SHP77 treated with DMSO at 0.1 percent for 48 hours (cell line): ENCODE measurements at places on chromosomes 7 and 10.
A peak's percentile ranks its signal among the peaks of the same experiment; 100 is the strongest.

DNA sequence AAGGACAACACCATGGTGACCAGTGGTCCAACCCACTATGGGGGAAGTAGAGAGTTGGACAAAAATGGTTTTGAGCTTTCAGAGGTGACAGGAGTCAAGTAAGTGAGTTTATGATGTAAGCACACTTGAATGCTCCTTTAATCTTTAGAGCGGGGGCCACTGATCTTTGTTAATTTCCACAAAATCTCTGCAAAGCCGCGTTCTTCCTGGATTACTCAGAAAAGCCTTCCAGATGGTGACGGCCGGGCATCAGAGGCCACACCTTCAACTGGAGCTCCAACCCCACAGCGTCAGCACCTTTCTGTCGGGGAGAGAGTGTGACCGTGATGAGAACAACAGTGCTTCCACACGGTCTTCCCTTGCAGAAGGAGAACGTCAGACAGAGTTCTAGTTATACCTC, 35.2 kb upstream of the KLF6 start:
- no peak for DNase-seq

GRCh38 chr7:100401811-100402210, 26.7 kb downstream of the ZCWPW1 start:
- DNase-seq = no peak

- DNase-seq = no peak
Observed at GRCh38 chr10:80459047-80459865, 5.1 kb downstream of the TSPAN14 start.

DNA sequence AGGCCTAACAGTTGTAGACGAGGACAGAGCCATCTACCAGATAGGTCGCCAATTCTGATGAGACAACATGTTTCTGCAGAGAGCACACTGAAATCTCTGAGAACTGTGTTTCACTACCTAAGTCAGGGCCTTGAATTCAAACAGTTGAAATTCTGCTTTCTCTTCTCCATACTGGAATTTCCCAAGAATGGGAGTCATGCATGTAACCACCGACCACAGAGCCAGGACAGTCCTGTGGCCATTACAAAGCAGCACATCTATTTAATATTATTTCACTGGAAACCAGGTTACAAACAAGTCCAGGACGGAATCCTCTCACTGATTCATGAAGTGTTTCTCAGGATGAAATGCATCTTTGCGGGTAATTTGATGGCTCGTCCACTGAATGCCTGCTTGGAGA, 62.0 kb upstream of the ST8SIA6 start:
- DNase-seq = no peak

DNA sequence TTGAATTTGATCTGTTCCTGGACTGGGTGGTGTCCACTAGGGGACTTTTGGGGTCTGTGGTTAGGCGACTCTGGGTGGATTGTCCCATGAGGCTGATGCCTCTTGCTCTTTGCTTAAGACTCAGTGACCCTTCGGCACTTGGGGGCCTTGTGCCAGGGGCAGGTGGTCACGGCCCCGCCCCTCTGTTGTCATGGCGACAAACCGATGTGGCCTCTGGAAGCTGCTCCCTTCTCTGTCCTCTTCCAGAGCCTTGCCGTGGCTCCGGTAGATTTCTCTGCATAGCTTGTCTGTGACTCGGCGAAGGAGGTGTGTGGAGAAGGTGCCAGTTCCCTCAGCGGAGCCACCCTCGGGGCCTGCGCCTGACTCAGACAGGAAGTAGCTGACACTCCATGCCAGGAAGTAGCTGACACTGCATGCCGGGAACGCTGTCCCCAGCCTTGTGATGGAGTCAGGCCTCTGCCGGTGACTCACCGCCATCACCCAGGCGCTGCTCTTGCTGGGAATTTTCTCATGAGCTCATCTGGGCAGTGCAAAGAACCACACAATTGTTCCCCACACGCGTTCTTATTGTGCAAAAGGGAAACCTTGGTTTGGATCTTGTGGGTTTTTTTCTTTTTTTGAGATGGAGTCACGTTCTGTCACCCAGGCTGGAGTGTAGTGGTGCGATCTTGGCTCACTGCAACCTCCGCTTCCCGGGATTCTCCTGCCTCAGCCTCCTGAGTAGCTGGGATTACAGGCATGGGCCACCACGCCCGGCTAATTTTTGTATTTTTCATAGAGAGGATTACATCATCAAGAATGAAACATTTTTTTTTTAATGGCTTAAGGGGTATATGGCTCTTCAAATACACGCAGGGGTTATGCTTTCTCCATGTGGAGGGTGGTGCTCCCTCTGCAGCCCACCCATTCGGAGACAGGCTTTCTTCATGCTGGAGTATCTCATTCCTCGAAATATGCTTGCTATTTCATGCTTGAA, 72.6 kb downstream of the PFKFB3 start:
- DNase-seq = no peak

DNA sequence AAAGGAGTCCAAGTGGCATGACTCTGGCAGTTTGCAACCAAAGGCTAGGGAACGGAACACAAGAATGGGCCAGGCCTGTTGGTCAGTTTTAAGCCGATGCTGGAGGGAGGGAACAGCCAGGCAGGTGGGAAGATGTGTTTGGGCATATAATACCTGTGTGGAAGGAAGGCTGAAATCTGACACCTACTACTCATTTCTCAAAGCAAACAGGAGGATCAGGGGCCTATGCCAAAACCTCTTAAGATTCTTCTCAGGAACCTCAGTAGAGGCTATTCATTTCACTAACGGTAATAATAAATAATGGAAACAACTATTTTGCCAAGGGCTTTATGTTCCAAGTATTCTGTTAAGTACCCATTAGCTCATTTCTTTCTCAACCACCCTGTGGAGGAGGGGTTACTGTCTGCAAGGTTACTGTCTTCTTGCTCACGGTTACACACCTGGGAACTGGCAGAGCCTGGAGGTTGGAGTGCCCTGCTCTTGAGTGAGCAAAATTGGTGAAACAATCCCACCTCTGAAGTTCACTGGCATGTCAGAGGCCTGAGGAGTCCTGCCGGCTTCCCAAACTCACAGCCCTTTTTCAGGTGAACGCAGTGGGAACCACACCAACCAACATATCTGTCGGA, 35.5 kb downstream of the GOT1 start:
- DNase-seq = no peak

- DNase-seq = no peak
Observed at GRCh38 chr7:131879424-131879823, 323.0 kb upstream of the PODXL start.

GRCh38 chr10:31761156-31761555, 167.5 kb downstream of the ARHGAP12 start:
- DNase-seq = no peak

GRCh38 chr10:94214481-94214893, 148.3 kb downstream of the NOC3L start:
- DNase-seq = no peak

GRCh38 chr7:6202117-6202516, 70.3 kb downstream of the CYTH3 start:
- no peak for DNase-seq

DNA sequence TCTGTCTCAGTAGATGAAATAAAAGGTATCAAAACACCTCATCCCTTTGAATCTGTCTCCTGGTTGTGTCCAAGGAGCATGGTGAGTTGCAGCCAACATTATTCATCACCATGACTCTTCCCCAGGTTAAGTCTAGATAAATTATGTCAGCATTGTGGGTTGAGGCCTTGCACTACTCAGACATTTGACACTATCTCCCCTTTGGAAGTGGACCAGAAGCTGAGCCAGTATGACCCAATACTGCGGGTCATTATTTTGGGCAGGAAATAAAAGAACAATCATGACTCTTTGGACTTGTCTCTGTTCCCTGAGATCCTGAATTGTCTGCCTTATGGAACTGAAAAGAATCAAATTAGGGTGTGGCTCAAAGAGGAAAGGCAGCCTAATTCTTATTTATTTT, 168.2 kb upstream of the FAM171A1 start:
- no peak for DNase-seq

- DNase-seq = peak; percentile 62
Observed at GRCh38 chr7:106112118-106112971, at the start of gene SYPL1. Gene SYPL1, minus strand, starts transcription at chr7:106112312. Its CDS starts 104 bp downstream, at chr7:106112208.

GRCh38 chr10:71534568-71535194, 138.0 kb downstream of the CDH23 start:
- DNase-seq = no peak

DNA sequence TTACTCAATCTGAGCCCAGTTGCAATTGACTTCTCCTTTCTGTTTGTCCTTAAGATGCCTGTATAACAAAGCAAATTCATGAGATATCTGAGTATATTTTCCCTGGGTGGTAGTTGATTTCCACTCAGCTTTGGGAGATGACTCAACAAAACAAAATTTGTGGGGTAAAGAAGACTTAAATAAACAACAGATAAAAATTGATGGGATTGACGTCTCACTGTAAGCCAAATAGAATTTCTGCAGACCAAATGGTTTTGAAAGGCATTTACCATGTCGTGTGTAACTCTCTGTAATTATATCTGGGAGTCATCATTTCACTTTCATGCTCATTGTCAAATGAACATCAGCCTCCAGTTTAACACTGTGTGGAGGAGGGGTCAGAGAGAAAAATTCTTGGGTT, 255.4 kb upstream of the MYO3A start:
- DNase-seq = no peak

- DNase-seq = no peak
Observed at GRCh38 chr7:22584179-22584578, 84.2 kb upstream of the STEAP1B start.

- DNase-seq = no peak
Observed at GRCh38 chr10:101686133-101686925, 8.6 kb downstream of the FBXW4 start.

GRCh38 chr10:99619090-99619800, 994 bp downstream of the SLC25A28 start:
- DNase-seq = no peak

DNA sequence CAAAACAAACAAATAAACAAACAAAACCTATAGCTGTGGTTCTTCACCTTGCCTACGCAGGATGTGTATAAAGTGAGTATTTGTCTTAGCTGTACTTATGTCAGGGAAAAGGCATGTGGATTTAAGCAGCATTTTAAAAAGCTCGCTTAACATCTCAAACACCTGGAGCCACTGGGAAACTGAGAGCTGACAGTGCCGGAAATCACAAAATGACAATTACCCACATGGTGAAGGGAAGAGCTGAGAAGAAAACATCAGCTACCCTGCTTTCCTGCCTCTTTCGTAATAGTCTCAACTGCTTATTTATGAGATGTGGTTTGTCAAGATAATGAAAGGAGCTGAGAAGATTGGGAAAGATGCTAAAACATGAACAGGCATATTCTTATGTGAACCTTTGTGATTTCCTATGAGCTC, 31.1 kb upstream of the MSMB start:
- DNase-seq = no peak

DNA sequence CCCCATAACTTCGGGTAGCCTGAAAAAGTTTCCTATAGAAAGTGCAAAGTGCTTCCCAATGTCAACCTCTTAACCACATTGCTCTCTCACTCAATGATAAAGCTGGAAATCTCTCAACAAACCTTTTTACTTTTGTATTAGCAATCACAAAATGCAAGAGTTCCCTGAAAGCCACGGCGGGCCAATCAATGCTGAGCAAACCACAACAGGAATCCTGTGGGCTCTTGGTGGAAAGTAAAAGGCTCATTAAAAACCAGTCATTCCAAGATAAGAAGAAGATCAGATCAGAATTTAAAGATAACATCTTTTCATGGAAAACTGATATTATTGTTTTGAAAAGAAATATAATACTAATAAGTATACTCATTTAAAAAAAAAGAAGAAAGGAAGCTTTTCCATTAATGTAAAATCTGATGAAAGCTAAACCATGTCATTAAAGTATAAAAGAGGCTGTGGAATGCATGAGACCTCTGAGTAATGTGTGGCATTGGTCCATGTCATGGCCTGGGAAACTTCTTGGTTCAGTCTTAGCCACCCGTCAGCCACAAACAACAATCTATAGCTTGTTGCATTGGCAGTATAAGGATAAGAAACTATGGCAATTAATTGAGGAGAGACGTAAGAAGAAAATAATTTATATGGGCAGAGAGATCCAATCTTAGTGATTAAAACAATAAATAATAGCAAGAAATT, 1066.1 kb upstream of the SORCS1 start:
- no peak for DNase-seq

- no peak for DNase-seq
Observed at GRCh38 chr10:124686707-124687376, 57.3 kb downstream of the FAM53B start.

GRCh38 chr7:154791611-154792010, 211.3 kb downstream of the PAXIP1 start:
- DNase-seq = no peak

DNA sequence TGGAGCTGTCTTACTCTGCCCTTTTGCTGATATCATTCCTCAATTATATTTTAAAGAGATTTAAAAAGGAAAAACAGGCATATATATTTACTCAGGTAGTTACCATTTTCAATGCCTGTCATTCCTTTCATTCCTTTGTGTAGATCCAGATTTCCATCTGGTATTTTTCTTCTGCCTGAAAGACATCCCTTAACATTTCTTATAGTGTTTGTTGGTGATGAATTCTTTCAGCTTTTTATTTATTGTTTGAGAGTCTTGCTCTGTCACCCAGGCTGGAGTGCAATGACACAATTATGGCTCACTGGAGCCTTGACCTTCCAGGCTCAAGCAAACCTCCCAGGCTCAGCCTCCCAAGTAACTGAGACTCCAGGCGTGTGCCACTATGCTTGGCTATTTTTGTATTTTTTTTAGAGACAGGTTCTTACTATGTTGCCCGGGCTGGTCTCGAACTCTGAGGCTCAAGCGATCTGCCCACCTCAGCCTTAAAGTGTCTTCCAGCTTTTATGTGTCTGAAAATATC, 5.6 kb upstream of the POM121 start:
- no peak for DNase-seq

DNA sequence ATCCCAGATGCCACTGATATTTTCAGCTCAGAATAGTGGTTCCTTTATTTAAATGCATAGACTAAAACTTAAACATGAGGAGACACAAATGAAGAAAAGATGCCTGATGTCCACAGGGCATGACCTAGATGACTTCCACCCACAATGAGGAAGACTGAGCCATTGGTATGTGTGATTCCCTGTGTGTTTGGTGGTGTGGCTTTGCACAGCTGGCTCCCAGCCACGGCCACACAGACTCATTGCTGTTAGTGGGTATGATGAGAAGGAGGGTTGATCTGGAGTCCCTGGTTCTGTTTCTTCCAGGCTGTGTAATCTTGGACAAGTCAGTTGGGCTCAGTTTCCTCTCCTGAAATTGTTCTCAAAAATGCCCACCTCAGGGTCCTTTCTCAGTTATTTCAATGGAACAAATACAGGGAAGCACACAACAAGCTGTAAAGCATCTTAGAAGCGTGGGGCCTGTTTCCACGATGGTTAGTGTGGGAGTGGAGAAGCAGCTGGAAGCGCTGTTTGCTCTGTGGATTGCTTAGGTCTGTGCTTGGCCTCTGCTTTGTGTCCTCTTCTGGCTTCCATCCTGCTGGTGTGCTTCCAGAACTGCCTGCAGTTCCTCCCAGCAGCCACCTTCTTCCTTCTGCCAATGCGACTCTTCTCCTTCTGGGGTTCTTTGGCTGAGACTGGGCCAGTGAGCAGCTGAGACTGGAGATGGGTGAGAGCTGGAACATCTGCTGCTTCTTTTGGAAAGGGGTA, 303.7 kb downstream of the BMPER start:
- DNase-seq = no peak
